ENCODE measurements at places on chromosomes 11 and 22.
A peak's percentile ranks its signal among the peaks of the same experiment; 100 is the strongest.

- no peak for DNase-seq
Observed at GRCh38 chr11:118215262-118215661, 9.5 kb downstream of the JAML start.

DNA sequence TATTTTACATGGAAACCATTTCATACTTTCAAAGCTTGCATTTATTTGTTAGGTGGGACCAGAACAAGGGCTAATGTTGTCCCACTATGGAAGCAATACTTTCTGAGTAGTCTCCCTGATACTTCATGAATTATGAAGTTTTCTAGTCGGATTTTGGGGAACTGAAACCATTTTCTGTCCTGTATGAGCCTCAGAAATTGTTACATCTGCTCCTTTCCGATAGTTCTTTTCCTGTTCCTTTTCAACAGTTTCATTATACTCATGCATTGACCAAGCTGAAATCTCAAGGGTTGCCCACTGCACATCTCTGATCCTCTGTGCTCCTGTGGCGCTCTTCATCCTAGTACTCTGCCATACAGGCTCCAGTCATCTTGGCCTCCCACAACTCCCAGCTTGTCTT lies 31.5 kb upstream of the GLYATL1 start:
- no peak for DNase-seq

GRCh38 chr11:68970921-68971636 lies 9.7 kb downstream of the MRGPRD start:
- no peak for DNase-seq

GRCh38 chr11:134853992-134854991 lies 442.2 kb upstream of the B3GAT1 start:
- DNase-seq: no peak

- DNase-seq: peak; percentile 45
Observed at GRCh38 chr11:65468874-65469333, 29.9 kb upstream of the MALAT1 start.

GRCh38 chr11:10492084-10492483 lies 37.0 kb downstream of the AMPD3 start:
- no peak for DNase-seq

GRCh38 chr11:71504531-71504930 lies 22.5 kb upstream of the KRTAP5-7 start:
- DNase-seq: no peak

GRCh38 chr11:33874910-33875490 lies 16.9 kb downstream of the LMO2 start:
- DNase-seq: no peak

GRCh38 chr22:26516503-26516902 lies 4.2 kb upstream of the TFIP11 start:
- DNase-seq: no peak

DNA sequence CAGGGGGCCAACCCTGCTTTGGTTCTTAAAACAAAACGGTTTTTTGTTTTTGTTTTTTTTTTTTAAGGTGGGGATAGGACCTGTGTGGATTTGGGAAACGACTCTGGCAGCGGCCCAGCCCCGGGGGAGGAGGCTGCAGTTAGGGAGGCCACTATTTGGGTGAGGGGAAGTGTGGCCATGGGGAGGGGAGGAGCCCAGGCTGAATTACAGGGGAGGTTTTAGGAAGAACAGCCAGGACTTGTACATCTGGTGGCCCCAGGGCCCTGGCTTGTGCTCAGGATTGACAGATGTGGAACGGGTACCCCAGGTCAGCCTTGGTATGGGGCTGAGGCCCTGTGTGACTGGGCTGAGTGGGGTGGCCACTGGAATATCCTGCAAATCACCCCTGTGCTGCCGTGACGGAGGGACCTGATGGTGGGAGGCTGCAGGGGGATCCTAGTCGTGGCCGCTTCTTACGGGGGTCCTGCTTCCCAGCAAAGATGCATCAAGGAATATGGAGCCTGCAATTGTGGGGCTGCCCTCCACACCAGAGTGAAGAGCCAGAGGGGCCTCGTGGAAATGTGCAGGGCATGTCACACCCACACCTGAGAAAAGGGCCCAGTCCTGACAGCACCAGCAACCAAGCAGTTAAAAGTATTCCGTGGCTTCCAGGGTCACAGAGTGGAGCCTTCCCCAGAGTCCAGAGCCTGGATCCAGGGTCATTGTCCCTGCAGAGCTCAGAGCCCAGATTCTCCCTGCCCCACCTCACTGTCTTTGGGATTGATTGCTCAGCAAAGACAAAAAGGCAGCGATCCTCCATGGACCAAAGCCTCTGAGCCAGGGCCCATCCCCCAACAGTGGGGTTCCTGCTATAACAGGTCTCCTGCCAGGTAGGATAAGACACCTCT lies 55.2 kb upstream of the WNT7B start:
- no peak for DNase-seq

DNA sequence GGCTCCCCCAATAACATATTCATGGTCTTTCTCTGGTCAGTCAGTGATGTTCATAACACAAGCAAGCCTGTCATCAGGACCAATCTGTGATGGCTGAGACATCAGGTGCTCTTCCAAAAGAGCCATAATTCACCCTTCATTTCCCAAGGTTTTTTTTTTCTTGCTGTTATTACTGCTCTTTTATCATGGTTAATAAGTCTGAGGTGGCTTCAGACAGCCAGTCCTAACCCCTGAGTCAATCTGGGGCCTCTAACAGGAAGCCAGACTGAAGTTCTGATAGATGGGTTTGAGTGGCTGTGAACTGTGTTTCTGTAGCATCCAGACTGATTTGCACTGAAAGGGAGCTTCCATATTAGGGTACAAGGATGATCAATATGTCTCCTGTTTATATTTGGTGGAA lies 8.8 kb downstream of the EHF start:
- no peak for DNase-seq

DNA sequence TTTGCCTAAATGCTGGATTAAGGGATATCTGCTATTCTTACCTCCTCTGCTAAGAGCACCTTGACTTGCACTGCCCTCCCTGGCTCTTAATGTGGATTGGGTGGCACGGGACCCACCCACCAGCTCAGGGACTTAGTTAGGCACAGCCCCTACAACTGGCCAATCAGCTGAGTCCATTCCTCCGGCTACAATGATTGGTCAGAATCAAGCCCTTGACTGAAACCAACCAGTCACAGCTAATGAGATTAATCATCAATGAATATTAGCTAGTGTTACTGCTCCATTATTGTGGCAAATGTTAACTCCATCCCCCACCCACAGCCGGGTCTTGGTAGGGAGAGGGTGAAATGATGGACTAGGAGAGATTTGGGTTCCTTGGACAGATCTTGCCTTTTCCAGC lies 328.0 kb downstream of the MN1 start:
- DNase-seq: no peak

DNA sequence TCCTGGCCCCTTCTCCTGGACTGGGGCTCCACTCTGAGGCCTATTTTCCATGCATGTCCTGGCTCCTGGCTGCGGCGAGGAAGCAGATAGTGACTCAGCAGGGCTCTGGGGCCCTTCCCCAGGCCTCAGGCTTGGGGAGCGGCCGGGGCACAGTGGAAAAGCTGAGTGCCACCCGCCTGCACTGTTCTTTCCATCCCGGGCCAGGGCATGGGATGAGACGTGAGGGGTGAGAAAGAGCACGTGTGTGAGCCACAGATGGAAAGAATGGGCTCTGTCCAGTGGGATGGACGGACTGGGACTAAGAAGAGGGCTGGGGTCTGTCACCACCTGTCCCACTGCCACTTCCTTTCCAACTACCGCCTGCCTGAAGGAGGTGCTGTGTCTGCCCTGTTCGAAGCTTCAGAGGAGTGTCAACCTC lies 12.8 kb downstream of the SLC37A2 start:
- DNase-seq: no peak

- DNase-seq: no peak
Observed at GRCh38 chr22:50699756-50700386, 27.2 kb downstream of the SHANK3 start.

DNA sequence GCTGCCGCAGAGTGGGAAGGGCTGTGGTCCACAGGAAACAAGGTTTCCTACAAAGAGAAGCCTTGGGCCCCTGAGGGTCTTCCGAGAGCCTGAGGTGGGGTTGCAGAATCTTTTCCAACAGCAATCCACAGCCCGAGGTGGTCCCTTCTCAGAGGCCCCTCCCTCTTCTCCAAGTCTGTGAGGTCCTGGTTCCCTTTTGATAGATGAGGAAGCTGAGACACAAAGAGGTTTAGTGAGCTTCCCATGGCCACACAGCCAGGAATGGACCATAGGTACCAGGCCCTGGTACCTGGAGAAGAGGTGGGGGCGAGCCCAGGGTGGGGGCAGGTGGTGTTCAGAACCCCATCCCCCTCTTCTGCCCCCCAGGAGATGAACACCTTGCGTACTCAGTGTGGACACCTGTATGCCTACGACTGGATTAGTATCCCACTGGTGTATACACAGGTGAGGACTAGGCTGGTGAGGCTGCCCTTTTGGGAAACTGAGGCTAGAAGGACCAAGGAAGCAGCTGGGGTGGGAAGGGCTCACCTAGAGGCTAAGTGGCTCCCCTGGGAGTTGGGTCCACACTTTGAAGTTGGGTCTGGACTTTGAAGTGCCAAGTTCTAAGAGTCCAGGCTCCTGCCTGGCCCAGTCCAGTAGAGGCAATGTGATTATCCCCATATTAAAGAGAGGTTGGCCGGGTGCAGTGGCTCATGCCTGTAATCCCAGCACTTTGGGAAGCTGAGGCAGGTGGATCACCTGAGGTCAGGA lies 7.0 kb downstream of the BEST1 start:
- no peak for DNase-seq

GRCh38 chr11:101668236-101668635 lies 84.4 kb upstream of the TRPC6 start:
- no peak for DNase-seq

GRCh38 chr11:86073948-86074347 lies 5.1 kb upstream of the PICALM start:
- DNase-seq: no peak

DNA sequence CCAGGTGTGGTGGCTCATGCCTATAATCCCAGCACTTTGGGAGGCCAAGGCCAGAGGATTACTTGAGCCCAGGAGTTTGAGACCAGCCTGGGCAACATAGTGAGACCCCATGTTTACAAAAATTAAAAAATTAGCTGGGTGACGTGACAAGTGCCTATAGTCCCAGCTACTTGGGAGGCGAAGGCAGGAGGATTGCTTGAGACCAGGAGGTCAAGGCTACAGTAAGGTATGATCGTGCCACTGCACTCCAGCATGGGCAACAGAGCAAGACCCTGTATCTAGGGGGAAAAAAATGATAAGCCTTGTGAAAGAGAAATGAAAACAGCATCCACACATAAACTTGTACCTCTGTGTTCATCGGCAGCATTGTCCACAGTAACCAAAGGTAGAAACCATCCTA lies 8.1 kb upstream of the CCND1 start:
- no peak for DNase-seq

DNA sequence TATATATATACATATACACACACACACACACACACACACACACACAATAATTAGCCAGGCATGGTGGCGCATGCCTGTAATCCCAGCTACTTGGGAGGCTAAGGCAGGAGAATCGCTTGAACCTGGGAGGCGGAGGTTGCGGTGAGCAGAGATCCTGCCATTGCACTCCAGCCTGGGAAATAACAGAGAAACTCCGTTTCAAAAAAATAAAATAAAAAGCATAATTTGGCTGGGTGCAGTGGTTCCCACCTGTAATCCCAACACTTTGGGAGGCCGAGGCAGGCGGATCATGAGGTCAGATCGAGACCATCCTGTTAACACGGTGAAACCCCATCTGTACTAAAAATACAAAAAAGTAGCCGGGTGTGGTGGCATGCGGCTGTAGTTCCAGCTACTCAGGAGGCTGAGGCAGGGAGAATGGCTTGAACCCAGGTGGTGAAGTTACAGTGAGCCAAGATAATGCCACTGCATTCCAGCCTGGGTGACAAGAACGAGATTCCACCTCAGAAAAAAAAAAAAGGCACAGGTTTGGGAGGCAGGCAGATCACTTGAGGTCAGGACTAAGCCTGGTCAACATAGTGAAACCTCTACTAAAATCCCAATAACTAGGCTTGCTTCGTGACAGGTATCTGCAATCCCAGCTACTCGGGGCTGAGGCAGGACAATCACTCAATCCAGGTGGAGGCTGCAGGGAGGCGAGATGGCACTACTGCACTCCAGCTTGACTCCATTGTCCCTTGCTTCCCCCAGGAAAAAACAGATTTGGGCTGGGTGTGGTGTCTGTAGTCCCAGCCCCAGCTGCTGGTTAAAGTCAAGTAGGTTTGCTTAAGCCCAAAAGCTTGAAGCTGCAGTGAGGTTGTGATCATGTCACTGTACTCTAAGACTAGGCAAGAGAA lies 11.8 kb upstream of the WDR74 start:
- DNase-seq: no peak

GRCh38 chr11:28505232-28505631 lies 397.0 kb downstream of the METTL15 start:
- no peak for DNase-seq
